Panc1 (cell line): ENCODE measurements at places on chromosomes 16 and 17. TPM values are rescaled to one million over a fixed set of nuclear protein-coding genes. Genes with fewer than 3 reads are reported as not detected.

ZMYND15 gene
- 0.28 TPM for total RNA-seq

MAFG gene
- total RNA-seq = 57.0 TPM

PPP1R1B gene
- 45.7 TPM for total RNA-seq

GRAPL gene
- 0.31 TPM for total RNA-seq

CSH1 gene
- not detected for total RNA-seq

HOXB3 gene
- 127 TPM for total RNA-seq

DNA sequence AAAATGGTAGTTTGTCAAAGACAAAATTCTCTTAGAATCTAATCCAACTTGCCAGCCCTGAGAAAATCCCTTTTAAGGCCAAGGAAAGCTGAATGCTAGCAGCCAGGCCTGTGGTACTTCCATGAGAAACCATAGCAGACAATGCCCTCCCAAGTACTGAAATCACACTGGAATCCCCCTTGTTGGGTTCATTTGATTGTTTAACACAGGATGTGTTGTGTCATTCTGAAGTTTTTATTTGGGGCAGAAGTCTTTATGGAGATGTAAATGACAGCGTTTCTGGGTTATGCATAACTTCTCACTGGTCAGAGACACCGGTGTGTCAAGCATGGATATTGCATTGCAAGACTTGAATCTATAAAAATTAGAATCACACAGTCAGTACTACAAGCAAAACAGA lies 6.0 kb upstream of the ARL2BP start:
- no peak for DNase-seq

- DNase-seq = no peak
These were observed 1.6 kb downstream of the FLOT2 start for GRCh38 chr17:28895794-28896447.

DNA sequence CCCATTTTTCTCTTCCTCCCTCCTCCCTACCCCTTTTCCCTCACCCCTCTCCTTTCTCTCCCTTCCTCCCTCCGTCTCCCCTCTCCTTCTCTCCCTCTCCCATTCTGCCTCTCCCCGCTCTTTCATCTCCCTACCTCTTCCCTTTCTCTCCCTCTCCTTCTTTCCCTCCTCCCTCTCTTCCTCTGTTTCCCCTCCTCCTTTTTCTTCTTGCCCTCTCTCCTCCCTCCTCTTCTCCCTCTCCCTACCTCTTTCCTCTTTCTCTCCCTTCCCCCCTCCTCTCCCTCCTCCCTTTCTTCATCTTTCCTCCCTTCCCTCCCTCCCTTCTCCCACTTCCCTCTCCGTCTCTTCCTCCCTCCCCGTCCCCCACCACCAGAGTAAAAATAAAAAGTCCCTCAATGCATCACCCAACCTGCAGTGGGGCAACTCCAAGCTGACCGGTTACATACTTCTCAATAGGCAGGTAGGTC lies 10.4 kb downstream of the CHD9NB start:
- no peak for DNase-seq

DNA sequence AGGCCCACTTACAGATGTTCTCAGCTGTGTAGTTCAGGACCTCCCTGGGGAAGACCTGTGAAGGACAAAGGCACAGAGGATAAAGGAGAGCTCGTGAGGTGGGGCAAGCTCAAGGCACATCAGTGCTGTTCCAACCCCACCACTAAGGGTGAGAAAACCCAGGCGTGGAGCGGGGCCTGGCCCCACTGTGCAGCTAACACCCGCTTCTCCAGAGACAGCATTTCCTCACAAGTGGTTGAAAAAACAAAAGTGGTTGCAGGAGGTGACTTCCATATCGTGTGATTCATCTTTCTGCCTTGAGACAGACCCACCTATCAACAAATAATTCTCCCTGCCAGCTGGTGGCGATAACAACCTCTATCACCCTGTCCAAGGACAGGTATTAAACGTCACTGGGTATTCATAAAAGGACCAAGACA lies 30.0 kb downstream of the SNN start:
- no peak for DNase-seq

- DNase-seq = no peak
These were observed 1.5 kb downstream of the BCL6B start for GRCh38 chr17:7024402-7024785.

GRCh38 chr16:67283039-67283825 lies 3.9 kb downstream of the PLEKHG4 start:
- DNase-seq = no peak

GRCh38 chr16:3001316-3001715 lies 11.4 kb upstream of the CLDN9 start:
- DNase-seq = no peak

DNA sequence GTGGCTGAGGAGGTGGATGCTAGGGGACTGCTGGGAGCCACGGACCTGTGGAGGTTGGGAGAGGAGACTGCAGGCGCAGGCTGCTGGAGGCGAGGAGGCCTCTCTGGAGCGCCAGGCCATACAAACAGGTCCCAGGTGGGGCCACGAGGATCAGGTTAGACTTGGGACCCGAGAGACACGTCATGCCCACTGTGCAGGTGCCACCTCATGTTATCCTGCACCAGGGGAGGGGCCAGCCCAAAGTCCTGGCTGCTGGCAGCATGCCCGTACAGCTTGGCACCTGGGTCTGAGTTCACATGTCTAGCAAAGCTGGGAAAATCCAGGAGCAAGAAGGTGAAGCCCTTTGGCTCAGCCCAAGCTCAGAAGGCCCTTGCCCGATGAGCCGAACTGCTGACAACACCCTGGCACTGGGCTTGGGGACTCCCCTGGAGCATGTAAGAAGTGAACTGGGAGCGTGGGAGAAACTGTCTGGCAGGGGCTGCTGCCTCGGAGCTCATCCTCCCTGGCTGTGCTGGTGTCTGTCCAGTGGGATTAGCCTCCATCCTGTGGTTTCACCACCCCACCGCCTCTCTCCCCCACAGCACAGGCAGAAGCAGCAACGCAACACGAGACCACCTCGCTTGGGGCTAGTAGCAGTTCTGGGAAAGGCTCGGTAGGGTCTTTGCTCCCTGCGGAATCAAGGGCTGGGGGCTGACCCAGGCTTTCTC lies 5.3 kb downstream of the ARHGDIA start:
- no peak for DNase-seq

DNA sequence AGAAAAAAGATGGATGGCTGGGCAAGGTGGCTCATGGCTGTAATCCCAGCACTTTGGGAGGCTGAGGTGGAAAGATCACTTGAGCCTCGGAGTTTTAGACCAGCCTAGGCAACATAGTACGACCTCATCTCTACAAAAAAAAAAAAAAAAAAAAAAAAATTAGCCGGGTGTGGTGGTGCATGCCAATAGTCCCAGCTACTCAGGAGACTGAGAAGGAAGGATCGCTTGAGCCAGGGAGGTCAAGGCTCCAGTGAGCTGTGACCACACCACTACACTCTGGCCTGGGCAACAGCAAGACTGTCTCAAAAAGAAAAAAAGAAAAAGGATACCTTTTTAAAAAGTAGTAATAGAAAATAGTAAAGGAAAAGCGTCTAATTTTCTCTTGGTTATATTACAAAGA lies 20.7 kb downstream of the ZNF652 start:
- no peak for DNase-seq

- no peak for DNase-seq
These were observed 14.4 kb upstream of the CDIPT start for GRCh38 chr16:29877266-29877961.

DNA sequence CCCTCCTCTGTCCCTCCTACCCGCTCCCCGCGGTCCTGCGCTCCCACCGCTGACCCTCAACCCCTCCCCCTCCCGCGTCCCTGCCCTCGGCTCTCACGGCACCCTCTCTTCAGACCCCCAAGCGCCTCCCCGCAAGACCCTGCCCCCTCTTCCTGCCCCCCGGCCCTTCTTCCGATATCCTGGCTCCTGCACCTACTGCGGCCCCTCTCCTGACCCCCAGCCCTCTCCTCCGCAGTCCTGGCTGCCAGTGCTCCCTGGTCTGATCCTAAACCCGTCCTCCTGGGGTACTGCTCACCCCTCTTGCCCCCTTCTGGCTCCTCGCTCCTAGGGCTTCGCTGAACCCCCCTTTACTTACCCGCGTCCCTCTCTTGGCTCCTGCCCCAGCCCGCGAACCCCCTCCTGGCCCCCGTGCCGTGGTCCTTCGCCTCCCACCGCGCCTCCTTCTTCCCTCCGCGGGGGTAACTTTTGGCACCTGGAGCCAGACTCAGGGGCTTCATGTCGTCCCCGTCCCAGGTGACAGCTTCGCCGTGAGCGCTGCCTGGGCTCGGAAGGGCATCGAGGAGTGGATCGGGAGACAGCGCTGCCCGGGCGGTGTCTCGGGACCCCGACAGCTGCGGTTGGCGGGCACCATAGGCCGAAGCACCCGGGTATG lies 839 bp downstream of the NKD1 start:
- no peak for DNase-seq

- no peak for DNase-seq
These were observed 17.4 kb downstream of the SYT17 start for GRCh38 chr16:19185510-19185851.

DNA sequence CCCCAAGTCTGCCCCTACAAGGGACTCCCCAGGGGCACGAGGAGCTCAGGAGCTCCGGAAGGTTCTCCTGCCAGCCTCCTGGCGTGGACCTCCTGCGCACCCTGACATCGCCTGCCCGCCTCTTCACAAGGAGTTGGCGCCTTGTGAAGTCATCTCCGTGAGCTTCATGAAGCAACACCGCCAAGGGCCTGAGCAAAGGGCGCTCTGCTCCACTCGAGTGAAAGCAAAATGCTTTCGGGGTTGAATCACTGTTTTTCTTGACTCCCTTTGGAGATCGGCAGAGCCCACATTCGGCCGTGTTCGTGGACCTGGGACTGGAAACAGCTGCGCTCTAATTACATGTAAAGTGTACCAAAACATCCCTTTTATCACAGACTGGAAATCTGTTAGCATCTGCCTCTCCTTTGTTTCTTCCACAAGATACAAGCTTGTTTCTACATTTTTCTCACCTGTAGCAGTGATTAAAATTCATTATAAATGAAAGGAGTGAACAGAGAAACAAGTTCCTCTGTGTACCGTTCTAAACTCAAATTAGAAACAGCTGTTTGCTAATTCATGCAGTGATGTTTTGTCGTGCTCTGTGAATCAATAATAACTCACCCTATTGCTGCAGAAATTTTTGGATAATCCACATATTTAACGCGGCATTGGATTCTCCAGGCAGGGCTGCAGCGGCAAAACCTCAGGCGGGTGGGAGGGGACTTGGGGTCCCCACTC lies 203.3 kb downstream of the ZNF423 start:
- DNase-seq = no peak

GRCh38 chr16:87171723-87172122 lies 145.5 kb downstream of the C16orf95 start:
- no peak for DNase-seq

GRCh38 chr16:17330044-17330443 lies 140.7 kb downstream of the XYLT1 start:
- DNase-seq = no peak

DNA sequence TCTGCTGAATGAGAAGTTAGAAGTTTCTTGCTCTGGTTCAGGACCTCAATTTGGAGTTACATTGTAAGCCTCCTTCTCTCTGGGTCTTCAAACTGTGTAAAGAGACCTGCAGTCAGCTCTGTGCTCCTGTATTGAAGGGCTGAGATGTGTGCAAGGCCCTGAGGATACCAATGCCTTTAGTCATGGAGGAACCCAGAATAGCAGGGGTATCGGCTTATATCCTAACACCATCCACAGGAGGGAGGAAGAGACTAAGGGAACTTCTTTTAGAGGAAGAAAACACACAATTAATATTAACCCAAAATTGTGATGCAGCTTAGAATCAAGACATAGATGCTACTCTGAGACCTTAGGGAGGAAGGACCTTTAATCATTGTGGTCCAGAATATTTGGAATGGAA lies 36.5 kb downstream of the GLP2R start:
- DNase-seq = no peak

GRCh38 chr17:491086-492021 lies 138.7 kb upstream of the RPH3AL start:
- no peak for DNase-seq

DNA sequence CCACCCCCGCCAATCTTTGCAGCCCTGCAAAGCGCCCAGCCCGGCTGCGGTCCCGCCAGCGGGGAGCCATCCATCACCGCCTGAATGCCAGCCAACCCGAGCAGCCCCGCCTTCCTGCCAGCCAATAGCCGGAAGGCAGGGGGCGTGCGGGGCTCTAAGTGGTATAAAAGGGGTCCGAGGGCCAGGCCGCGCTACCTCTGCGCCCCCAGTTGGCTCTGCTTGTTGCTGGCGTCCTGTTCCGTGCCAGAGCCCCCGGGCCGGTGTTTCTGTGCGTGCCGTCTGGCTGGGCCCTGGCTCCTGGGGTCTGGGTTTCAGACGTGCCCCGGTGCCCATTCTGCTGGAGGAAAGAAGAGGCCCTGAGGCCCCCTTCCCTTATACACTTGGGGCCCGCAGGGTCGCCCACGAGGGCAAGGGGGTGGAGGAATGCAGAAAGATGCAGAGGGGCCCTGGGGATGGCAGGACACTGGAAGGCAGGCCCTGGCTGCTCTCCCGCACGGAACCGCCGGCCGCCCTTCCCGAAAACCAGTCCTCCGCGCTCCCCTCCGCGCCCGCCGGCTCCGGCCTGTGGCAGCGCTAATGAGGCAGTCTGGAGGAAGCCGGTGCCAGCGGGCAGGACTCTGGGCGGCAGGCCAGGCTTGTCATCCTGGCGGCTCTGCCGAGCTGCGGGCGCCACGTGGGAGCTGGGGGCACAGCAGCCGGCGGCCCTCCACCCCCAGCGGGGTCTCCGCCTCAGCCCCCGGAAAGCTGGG lies 14.0 kb downstream of the COPZ2 start:
- DNase-seq = peak; percentile 20

- no peak for DNase-seq
These were observed 147.0 kb downstream of the ENGASE start for GRCh38 chr17:79221597-79221996.

GRCh38 chr16:52713740-52714139 lies 166.8 kb upstream of the TOX3 start:
- no peak for DNase-seq

- DNase-seq = no peak
These were observed 8.7 kb downstream of the FAM234A start for GRCh38 chr16:243348-243747.

GRCh38 chr16:35532576-35532975 lies 2073.2 kb downstream of the TP53TG3F start:
- no peak for DNase-seq

GRCh38 chr16:85605912-85606841 lies 6.9 kb upstream of the GSE1 start:
- no peak for DNase-seq

DNA sequence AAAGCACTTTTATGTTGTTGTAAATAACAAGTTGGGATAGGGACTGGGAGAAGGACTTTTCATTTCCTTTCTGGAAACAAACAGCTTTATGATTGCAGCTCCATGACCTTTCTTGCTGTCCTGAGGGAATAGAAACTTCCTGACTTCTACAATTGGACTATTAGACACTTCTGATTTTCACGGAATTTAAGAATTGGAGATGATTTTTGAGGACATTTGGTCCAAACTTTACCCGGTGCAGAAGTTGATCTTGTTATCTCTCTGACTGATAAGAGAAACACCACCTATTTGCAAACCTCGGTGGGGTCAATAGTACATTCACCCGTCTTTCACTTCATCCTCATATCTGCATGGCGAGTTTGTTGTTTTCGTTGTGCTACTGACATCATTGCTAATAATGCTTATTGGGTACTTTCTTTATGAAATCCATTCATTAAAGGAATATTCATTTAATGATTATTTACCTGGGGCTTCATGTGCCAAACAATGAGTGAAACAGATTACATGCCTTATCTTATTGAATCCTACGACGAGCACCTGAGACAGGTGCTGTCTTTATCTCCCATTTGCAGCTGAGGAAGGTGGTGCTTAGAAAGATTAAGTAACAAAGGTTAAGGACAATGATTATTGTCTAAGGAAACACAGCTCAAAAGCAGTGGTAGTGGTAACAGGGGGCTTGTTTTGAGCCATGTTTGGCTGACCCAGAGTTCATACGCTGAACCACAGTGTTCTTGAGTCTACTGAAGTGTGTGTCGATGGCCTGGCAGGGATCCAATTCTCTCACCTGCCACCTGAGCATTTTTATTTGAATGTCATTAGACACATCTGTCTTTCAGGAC lies 176.9 kb upstream of the FAM20A start:
- no peak for DNase-seq
